ENCODE measurements at places on chromosomes 1 and 21. TPM values are rescaled to one million over a fixed set of nuclear protein-coding genes. Genes with fewer than 3 reads are reported as not detected.

ARHGAP30 gene
- polyA plus RNA-seq = 3.0 TPM

CD5L gene
- 0.99 TPM for polyA plus RNA-seq

LCE2C gene
- not detected for polyA plus RNA-seq

ELF3 gene
- polyA plus RNA-seq = 3.9 TPM

TMCC2 gene
- polyA plus RNA-seq = 2.0 TPM

PLA2G2D gene
- not detected for polyA plus RNA-seq

MORC3 gene
- 11.1 TPM for polyA plus RNA-seq

GUCA2B gene
- polyA plus RNA-seq = not detected

ICOSLG gene
- polyA plus RNA-seq = 2.6 TPM

RAP1GAP gene
- 4.1 TPM for polyA plus RNA-seq

PDE4B gene
- 17.4 TPM for polyA plus RNA-seq

METTL25B gene
- 24.3 TPM for polyA plus RNA-seq

RGS1 gene
- polyA plus RNA-seq = 6.3 TPM

OSCP1 gene
- 3.8 TPM for polyA plus RNA-seq

GLMN gene
- 11.0 TPM for polyA plus RNA-seq

TRIM17 gene
- 0.11 TPM for polyA plus RNA-seq

DIO1 gene
- not detected for polyA plus RNA-seq

GBP6 gene
- 0.03 TPM for polyA plus RNA-seq

AMY1B gene
- not detected for polyA plus RNA-seq

S1PR1 gene
- 60.6 TPM for polyA plus RNA-seq

TRIM58 gene
- 0.11 TPM for polyA plus RNA-seq

MAP10 gene
- 1.6 TPM for polyA plus RNA-seq

TRIM63 gene
- 444 TPM for polyA plus RNA-seq

LAPTM5 gene
- 6.9 TPM for polyA plus RNA-seq

S100A10 gene
- 258 TPM for polyA plus RNA-seq

PDZK1IP1 gene
- polyA plus RNA-seq = not detected

LENEP gene
- not detected for polyA plus RNA-seq

CD2 gene
- 0.33 TPM for polyA plus RNA-seq

KLHDC7A gene
- not detected for polyA plus RNA-seq

SPRR1B gene
- not detected for polyA plus RNA-seq

CTPS1 gene
- polyA plus RNA-seq = 3.7 TPM

CRP gene
- polyA plus RNA-seq = 0.35 TPM

Measured in heart left ventricle (tissue), 16 donors.